ENCODE measurements at places on chromosomes 2 and 18. TPM values are rescaled to one million over a fixed set of nuclear protein-coding genes. Genes with fewer than 3 reads are reported as not detected.

Gene SNRNP200
- total RNA-seq: 78.9 TPM

Gene BMP10
- not detected for total RNA-seq

Gene GAREM2
- 4.4 TPM for total RNA-seq

Gene SPC25
- 0.54 TPM for total RNA-seq

Gene PAX8
- 0.71 TPM for total RNA-seq

Gene SCYGR4
- total RNA-seq: not detected

Gene CD226
- 0.36 TPM for total RNA-seq

Gene HTR2B
- 18.3 TPM for total RNA-seq

Gene EFR3B
- 1.4 TPM for total RNA-seq

Gene HOXD13
- 18.7 TPM for total RNA-seq

Gene SH3RF3
- 5.7 TPM for total RNA-seq

Gene CHRNG
- not detected for total RNA-seq

Gene RRM2
- not detected for total RNA-seq

DNA sequence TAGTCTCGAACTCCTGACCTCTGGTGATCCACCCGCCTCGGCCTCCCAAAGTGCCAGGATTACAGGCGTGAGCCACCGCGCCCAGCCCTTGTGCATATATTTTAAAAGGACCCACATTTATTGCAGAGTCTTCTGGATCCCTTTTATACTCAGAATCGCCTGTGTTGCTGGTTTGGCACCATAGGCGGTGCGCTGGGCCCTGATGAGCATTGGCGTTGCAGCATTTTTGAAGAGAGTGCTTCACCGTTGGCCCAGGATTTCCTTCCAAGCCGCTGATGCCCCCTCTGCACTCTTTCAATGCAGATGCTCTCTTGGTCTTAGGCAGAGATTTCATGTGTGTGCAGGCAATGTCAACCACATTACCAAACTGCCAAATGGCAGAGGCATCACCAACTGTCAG, 13.5 kb upstream of the TFCP2L1 start:
- DNase-seq: no peak

DNA sequence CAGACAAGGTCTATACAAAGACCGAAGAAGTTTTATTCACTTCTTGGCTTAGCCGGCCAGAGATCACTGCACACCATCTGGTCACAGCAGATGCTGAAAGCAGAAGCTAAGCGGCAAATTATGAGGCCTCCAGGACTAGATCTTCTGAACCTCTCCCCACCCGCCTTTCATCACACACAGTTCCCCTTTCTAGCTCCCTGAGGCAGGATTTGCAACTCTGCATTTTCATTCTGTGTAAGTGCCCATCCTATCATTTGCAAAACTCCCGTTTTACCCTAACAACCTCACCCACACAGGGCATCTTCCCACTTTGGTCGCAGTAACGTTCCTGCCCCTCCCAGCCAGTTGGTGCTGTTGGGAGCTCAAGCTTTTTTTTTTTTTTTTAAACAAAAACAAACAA, 3.1 kb upstream of the MOB1A start:
- DNase-seq: peak; percentile 72

DNA sequence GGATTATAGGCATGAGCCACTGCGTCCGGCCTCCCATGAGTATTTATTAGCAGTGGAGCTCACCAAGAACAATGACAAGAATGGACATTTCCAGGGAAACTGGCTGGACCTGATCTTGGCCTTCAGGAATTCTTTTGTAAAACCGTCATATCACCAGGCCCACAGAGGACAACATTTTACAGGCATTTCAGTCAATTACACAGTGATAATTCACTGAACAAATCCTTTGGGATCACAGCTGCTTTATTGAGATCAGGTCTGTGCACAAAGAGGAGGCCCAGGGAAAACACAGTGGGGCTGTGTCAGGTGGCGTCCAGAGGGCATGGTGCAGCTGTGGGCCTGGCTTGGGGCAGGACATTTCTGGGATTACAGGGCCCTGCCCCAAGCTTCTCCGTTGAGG, 30.1 kb upstream of the GTF2A1L start:
- DNase-seq: no peak

DNA sequence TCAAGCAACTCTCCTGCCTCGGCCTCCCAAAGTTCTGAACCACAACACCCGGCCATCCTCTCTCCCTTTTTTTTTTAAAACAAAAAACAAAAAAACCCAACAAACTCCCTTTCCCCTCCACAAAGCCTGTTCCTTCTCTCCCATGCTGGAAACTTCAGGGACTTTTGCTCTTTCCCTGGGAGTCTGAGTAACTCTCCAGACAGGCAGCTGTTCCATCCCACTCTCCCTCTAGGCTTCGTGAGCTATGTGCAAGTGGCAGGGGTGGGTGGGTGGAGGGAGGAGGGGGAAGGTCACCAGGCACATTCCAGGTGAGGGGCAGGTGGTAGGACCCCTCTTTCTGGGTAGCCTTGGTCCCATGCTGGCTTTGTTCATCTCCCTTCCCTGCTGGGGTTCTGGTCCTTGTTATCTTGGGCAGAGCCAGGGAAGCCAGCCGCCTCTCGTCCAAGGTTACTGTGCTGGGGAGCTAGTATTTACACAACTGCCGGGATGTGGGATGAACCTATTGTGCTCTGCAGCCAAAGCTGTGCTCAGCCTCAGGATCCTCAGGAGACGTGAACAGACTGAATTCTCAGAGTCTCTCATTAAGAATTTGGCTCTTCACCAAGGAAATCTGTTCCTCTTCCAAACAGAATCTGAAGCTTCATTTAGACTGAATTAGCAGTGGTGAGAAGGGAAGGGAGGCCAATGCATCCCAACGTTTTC, 106.9 kb downstream of the LIPG start:
- DNase-seq: peak; percentile 85

DNA sequence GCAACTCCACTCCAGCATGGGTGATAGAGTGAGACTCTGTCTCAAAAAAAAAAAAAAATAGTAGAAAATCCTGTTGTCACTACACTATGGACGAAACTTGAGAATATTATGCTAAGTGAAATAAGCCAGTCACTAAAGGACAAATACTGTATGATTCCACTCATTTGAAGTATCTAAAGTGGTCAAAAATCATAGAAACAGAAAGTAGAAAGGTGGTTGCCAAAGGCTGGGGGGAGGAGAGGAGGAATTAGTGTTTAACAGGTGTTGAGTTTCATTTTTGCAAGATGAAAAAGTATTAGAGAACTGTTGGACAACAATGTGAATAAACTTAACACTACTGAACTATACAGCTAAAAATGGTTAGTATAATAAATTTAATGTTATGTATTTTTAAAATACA, 18.8 kb upstream of the RMP24 start:
- DNase-seq: no peak

DNA sequence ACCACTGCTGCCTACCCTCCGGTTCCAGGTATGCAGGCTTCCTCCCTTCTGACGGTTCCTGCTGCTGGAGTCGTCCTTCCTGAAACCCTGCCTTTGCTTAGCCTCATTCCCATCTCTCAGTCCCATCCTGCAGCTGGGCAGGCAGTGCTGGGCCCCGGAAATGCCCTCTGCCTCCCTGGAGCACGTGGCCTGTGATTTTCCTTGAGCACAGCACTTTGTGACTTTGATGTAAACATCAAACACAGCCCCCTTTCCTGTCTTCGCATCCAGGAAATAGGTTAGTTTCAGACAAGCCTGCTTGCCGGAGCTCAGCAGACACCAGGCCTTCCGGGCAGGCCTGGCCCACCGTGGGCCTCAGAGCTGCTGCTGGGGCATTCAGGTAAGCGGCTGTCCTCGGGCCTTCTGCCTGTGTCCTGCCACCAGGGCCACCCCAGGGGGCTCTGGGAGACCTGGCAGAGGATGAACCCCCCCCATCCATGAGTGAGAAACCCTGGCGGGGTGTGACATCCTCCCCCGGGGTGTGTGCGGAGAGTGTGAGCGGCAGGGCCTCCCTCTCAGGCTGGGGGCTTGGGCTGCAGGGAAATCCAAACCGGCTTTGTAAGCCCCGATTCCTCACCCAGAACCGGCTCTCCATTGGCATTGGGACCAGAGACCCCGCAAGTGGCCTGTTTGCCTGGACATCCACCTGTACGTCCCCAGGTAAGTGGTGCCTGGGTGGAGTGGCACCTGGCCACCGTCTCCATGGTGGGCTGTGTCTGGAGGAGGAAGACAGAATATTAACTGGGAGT, at the start of gene ZAP70:
ZAP70 (plus strand) TSS at position 281 of the 788 bp plus-strand sequence. CDS start 10,461 bp downstream, outside the sequence.
- DNase-seq: peak; percentile 56

DNA sequence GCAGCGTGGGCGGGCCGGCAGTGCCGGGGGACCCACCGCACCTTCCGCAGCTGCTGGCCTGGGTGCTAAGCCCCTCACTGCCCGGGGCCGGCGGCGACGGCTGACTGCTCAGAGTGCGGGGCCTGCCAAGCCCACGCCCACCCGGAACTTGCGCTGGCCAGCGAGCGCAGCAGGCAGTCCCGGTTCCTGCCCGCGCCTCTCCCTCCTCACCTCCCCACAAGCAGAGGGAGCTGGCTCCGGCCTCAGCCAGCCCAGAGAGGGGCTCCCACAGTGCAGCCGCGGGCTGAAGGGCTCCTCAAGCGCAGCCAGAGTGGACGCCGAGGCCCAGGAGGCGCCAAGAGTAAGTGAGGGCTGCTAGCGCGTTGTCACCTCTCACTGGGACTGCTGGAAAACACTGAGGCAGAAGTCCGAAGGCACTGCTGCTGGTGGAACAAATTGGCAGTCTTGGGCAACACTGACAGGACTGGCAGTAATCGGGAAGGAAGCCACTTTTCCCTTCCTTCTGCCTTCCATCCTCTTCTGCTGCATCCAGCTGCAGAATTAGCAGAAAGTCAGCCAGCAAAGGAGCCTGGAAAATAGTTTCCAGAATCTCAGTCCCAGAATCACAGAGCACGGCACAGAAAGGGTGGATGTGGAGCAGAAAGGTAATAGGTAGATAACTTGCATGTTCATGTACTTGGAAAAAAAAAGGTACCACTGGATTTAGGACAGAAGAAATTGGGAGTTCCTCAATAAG, 179.4 kb upstream of the FN1 start:
- no peak for DNase-seq

- DNase-seq: no peak
These were observed 271.6 kb upstream of the MGAT5 start for GRCh38 chr2:133982256-133982655.

- no peak for DNase-seq
These were observed 124.0 kb upstream of the GATA6 start for GRCh38 chr18:22045221-22045918.

- DNase-seq: no peak
These were observed 261.2 kb downstream of the ALK start for GRCh38 chr2:29660201-29660600.

DNA sequence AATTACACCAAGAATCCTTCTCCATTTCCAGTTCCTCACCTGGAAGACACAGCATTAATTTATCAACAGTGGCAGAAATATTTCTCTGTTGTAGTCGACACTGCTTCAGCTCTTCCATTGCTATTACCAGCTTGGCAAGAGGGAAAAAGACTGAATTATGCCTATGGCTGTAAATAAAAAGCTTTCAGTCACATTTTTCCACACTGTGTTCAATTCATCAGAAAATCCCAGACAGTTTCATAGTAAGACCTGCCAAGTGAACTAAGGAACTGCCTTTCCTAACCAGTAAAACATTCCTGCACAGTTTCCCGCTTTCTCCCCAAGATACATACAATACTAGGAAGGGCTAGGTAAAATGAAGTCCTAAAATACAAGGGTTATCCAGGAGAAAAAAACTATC, 94.7 kb downstream of the EXOC6B start:
- DNase-seq: no peak

DNA sequence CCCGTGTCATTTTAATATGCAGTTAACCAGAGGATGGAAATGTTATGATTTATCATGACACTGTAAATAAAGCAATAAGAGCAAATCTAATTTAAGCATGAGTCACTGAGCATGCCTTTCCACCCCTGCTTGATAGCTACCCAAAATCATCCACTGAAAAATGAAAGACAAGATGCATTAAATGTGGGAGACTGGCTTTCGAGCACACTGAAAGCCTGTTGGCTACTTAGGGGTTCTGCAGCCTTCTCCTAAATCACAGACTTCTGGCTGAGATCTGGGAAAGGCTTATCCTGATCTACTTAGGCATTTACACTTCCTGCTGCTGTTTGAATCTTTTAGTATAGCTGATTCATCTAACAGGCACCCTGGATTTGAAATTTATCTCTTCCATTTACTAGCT, 778.3 kb upstream of the CDH7 start:
- no peak for DNase-seq

- DNase-seq: no peak
These were observed 23.8 kb downstream of the ANKAR start for GRCh38 chr2:189698020-189698887.

GRCh38 chr2:36567711-36568408, 30.1 kb downstream of the FEZ2 start:
- no peak for DNase-seq

GRCh38 chr2:10614939-10615338, 74.8 kb downstream of the NOL10 start:
- no peak for DNase-seq

- DNase-seq: no peak
These were observed 1453.9 kb upstream of the NXPH2 start for GRCh38 chr2:140234116-140234515.

- no peak for DNase-seq
These were observed 101.8 kb downstream of the TRABD2A start for GRCh38 chr2:84778911-84779690.

- peak; percentile 65 for DNase-seq
These were observed 272.8 kb upstream of the MMADHC start for GRCh38 chr2:149860276-149860921.

DNA sequence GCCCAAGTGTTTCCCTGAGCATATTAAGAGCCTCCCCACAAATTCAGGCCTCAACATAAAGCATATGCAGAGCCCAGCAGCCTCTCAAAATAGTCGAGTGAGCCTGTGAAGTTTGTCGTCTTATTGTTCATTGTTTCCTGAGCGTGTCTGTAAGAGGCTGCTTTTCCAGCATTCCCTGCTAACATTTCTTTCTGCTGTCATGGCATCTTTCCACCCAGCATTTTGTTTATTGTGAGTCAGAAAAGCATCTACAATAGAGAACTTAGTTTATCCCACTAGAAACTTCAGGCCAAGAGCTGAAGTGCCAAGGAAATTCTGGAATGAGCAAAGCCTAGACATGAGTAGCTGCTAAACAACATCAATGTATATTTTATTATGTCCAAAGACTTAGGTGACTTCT, 46.3 kb upstream of the STAM2 start:
- DNase-seq: no peak

- no peak for DNase-seq
These were observed 283.2 kb downstream of the INSIG2 start for GRCh38 chr2:118371515-118371914.

GRCh38 chr18:55380589-55380988, 207.4 kb downstream of the TCF4 start:
- DNase-seq: no peak

GRCh38 chr2:128317181-128317898, 1.3 kb downstream of the HS6ST1 start:
- peak; percentile 65 for DNase-seq

DNA sequence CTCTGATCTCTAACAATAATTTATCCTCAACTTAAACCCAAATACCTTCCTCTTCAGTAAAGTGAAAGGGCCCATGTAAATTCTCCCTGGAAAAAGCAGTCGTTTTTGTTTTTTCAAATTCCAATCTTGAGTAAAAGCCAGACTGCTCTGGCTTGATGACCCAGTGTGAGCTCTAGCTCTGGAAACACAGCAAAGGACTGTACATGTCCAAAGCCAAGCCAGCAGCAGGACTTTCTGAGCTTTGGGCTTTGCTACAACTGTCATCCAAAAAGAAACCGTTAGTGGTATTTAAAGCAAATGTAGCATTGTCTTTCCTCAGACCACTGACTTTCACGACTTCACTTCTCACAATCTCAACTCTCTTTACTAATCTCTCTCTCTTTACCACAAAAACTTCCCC, 25.4 kb downstream of the SH3YL1 start:
- no peak for DNase-seq
